EH (cell line): ENCODE measurements at places on chromosomes 5 and 9.

GRCh38 chr5:56873056-56873455, 36.3 kb upstream of the SETD9 start:
- DNase-seq, result no peak

- no peak for DNase-seq
Observed at GRCh38 chr9:14306672-14307660, 7.0 kb downstream of the NFIB start.

GRCh38 chr5:44275908-44276307, 113.3 kb downstream of the FGF10 start:
- DNase-seq, result no peak

DNA sequence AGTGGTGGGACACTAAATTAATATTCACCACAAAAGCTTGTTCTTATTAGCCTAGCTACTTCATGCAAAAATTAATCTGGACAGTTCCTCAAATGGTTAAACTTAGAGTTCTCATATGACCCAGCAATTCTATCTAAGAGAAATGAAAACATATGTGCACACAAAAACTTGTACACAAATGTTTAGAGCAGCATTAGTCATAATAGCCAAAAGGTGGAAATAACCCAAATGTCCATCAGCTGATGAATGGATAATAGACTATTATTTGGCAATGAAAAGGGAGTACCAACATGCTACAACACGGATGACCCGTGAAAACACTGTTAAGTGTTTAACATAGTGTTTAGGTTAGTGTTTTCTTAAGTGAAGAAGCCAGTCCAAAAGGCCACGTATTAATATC, 32.8 kb upstream of the TNIP1 start:
- no peak for DNase-seq

GRCh38 chr5:26339576-26339975, 698.8 kb downstream of the CDH9 start:
- no peak for DNase-seq

- DNase-seq, result no peak
Observed at GRCh38 chr9:19631181-19631580, 157.7 kb downstream of the SLC24A2 start.

DNA sequence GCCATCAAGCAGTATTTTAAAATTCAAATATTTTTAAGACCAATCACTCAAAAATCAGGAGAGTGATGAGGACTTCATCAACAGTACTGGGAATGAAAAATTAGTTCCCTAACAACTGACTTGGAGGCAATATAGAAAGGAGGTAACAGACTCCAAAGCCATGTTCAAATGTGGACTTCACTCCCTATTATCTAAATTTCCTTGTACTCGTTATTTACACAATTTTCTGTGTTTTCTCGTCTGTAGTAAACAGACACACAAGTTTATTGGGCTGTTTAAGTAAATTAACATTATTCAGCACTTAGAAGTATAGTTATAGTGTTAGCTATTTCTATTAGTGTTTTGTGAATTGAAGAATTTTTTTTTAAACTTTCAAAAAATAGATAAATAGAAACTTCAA, 159.5 kb upstream of the FTMT start:
- no peak for DNase-seq

- no peak for DNase-seq
Observed at GRCh38 chr9:120438111-120438510, 141.9 kb downstream of the CDK5RAP2 start.

DNA sequence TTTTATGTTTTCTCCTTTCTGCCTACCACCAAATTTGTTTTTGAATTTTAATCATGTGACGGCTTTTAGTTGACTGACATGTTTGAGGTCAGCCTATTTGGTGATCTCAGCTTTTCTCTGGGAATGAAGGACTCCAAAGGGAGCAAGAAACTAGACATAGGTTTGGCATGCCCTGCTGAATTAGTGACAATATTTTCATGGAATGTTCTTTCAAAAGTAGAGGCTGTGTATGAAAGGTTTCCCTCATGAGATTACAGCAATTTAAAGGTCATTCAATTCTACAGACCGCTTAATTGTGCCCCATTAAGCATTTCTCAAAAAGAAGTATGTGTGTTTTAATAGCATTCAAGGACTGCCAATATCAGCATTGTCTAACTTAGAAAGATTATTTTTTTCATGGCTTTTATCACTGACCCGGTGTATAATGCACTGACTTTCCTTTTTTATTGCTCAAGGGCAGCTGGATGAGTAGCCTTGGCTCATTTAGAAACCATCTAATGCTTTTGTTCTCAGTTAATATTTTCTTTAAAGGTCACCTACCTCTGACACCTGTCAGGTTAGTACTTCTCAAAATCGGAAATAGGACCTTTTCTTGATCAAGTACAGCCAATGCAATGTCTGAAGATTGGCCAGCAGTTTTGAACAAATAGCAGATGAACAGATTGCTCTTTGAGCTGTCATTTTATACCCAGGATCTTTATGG, 8.1 kb upstream of the MLLT3 start:
- DNase-seq, result peak; percentile 47

DNA sequence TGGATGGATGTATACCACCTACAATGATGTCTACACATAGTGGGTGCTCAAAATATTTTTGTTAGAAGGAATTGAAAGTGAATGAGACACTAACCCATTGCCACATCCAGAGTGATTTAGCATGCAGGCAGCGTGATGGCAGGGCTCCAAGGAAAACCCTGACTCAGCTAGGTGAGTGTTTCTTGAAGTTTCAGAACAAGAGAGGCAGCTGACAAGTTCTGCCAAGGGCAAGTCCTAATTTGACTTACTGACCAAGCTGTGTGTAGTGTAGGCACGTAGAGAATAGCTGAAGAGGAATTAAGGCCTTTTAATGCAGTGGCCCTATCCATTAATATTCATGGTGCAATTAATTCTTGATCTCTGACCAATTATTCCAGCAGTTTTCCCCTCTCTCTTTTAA, 107.8 kb upstream of the ATP10B start:
- DNase-seq, result no peak

GRCh38 chr9:23581931-23582330, 244.1 kb downstream of the ELAVL2 start:
- DNase-seq, result no peak

GRCh38 chr9:15469862-15470261, 40.9 kb downstream of the PSIP1 start:
- DNase-seq, result peak; percentile 15

DNA sequence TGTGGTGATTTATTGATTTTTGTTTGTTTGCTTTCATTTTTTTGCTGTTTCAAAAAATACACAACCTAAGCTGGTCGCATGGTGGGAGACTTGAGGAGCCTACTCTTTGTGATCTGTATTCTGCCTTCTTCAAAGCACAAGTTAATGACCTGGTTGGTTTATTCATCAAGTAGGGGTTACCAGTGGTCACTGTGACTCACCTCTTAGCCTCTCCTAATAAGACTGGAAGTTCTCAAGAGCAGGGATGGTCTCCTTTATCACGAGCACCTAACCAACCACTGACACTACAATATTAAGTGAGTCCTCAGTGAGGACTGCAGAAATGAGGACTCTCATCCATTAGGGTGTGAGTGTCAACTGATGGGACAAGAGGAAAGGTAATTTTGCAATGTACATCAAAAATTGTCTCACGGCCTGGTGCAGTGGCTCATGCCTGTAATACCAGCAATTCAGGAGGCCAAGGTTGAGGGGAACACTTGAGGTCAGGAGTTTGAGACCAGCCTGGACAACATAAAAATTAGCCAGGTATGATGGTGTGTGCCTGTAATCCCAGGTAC, 13.6 kb upstream of the MTMR12 start:
- peak; percentile 53 for DNase-seq

DNA sequence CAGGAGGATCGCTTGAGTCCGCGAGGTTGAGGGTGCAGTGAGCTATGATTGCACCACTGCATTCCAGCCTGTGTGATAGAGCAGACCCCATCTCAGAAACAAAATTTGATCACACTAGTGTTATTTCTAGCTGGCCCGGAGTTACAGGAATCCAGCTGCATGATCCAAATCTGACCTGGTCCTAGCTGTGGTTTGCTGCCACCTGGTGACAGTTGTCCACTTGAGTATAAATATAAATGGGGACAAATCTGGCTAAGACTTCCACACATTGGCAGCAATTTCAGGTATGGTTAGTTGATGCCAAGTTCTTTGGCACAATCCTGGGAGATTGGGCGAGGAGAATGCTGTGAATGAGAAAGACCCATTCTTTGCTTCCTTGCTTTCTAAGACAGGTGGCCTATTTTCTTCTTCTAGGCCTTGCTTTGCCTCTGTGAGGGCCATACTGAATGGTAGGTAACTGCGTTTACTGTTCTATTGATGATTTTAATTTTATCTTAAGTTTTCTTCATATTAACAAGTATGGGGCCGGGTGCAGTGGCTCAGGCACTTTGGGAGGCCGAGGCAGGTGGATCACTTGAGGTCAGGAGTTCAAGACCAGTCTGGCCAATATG, 35.4 kb downstream of the UBE2R2 start:
- DNase-seq, result peak; percentile 63

DNA sequence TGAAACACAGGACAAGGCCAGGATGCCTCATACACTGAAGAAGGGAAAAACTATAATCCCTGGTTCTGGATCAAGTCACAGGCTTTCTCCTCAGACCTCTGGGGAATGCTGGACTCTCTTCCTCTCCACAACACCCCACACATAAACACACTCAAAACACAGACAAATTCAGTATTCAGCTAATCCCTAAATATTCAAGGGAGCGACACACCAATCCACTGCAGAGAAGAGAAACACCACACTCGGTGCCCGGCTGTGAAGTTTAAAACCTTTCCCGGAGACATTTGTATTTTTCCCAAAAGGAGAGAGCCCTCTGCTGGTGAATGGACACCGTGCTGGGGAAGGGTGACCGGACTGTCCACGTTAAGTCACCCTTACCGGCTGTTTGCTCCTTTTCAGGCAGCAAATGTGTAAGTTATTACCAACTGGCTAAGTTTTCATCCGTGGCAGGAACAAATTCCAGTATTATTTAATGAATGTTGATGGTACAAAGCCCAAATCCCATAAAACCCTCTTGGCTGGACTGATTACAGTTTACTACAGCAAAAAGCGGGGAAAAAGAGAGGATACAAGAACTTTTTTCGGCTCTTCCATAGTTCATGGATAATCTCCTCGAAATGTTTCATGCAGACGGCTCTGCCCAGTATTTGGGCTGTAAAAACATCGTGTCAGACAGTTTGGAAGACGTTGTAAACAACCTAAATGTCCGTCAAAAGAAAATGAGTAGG, 130.9 kb upstream of the SLC30A5 start:
- peak; percentile 69 for DNase-seq

DNA sequence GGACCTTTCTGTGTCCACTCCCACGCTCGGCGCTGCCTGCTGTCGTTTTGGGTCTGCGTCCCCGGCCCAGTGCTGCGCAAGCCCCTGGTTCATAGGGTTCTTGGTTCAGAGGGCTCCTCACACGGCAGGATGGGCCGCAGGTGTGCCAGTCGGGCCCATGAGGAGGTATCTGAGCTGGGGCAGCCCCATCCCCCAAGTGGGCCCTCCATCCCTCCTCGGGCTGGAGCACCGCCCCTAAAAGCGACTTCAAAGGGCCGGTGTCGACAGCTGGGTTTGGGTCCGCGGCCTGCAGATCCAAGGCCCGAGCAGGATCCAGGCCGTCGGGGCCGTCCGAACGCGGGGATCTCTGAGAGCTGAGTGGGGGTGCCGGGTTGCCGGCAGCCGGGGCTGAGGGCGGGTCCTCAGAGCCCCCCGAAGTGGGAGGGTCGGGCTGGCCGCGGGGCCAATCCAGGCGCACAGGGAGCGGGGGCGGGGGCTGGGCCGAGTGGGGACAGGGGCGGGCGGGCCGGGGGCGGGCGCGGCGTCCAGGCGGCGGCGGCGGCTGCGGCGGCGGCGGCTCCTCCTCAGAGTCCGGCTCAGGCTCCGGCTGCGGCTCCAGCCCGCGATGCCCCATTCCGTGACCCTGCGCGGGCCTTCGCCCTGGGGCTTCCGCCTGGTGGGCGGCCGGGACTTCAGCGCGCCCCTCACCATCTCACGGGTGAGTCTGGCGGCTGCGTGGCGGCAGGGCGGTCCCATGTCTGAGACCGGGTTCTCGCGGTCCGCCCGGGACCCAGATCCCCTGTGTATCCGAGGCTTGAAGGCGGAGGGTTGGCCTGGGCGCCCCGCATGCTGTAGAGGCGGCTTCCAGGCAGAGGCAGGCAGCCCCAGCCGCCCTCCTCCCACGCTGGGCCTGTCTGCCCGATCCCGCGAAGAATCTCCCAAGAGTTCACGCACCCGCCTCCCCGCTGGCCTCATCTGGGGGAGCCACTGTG, at the start of gene PDLIM4:
Gene PDLIM4, plus strand, starts transcription at position 566 of the 971 bp plus-strand sequence. Its CDS starts 39 bp downstream, at position 605.
- DNase-seq, result peak; percentile 51

GRCh38 chr9:98074115-98074990, 17.8 kb downstream of the NANS start:
- DNase-seq, result peak; percentile 68

GRCh38 chr5:159515197-159515596, 184.9 kb upstream of the IL12B start:
- no peak for DNase-seq

DNA sequence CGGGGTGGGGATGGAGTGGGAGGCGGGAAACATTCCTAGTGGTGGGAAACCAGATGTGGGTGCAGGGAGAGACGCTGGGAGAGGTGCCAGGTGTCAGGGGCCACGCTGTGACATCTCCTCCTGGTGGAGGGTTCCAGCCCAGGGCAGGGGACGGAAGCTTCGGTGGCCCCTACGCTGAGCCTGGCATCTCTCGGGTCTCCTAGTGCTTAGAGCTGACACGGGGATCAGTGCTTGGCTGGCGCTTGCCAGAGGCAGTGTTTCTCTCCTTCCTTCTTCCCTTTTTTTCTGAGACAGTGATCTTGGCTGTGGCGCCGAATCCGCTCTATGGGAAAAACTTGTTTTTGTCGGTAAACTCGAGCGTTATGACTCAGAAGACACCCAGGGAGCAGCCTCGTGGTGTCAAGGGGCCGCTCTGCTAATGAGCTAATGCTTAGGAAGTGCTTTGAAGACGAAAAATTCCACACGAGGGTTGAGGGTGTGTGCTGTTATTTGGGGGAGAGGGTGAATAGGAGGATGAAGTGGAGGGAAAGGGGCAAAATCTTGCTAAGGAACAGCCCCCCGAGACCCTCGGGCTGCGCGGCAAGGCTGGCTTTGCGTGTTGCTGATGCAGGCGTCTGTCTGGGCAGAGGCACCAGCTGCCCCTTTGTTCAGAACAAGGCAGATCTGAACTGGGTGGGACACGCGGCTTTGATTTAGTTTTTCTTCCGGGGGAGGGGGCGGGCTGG, 20.4 kb upstream of the IER5L start:
- peak; percentile 91 for DNase-seq

GRCh38 chr9:131473198-131473885, 29.4 kb upstream of the POMT1 start:
- no peak for DNase-seq

- no peak for DNase-seq
Observed at GRCh38 chr5:64834611-64835010, 65.9 kb downstream of the CWC27 start.
